Hematopoietic multipotent progenitor cell treated with erythropoietin and hydrocortisone succinate and interleukin-3 and kit ligand, for 6 days (in vitro differentiated cells): ENCODE measurements at places on chromosomes 5 and 9.

DNA sequence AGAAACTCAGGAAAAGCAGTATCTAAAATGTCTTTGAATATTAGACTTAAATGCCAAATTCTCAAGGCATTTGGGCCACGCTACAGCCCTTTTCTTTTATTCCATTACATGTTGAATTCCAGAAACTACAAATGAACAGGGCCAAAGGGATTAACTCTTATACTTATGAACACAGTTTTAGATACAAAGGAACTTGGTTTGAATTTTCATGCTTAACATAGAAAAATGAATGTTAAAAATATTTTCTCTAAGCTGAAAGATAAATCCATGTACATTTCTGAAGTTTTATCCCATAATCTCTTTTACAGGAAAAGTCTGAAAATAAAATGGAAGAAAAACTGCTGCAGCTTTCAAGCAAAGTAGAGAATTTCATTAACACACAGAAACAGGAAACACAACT, 56.8 kb downstream of the FAM81B start:
- no peak for DNase-seq

- no peak for DNase-seq
Measured at GRCh38 chr5:79149433-79149832, 37.8 kb downstream of the BHMT start.

GRCh38 chr9:90546200-90546599, 96.4 kb downstream of the DIRAS2 start:
- no peak for DNase-seq

- no peak for DNase-seq
Measured at GRCh38 chr9:16344343-16344742, 526.1 kb downstream of the BNC2 start.

DNA sequence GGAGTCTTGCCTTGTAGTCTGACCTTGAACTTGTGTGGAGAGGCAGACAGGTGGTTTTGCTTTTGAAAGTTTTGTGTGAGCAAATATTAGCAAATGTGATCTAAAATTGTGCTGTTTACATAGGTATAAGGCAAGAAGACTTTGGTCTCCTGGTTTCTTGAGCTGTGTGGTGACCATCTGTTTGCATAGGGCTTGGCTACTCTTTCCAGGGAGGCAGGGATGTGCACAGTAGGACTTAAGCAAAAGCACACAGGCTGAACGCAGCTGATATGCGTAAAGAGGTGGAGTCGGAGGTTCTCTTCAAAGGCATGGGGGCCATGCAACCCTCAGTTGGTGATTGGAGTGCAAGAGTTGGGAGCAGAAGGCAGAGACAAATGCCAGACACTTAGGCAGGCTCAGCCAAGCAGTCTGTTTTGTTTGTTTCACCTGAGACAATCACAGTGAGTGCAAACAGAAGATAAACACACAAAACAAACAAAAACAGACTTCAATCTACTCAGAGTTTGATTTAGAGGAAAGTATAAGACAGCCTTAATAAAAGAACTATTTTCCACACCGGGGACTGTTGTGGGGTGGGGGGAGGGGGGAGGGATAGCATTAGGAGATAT, 744.2 kb downstream of the MTRR start:
- no peak for DNase-seq

GRCh38 chr5:143685246-143685815, 126.6 kb upstream of the HMHB1 start:
- no peak for DNase-seq

DNA sequence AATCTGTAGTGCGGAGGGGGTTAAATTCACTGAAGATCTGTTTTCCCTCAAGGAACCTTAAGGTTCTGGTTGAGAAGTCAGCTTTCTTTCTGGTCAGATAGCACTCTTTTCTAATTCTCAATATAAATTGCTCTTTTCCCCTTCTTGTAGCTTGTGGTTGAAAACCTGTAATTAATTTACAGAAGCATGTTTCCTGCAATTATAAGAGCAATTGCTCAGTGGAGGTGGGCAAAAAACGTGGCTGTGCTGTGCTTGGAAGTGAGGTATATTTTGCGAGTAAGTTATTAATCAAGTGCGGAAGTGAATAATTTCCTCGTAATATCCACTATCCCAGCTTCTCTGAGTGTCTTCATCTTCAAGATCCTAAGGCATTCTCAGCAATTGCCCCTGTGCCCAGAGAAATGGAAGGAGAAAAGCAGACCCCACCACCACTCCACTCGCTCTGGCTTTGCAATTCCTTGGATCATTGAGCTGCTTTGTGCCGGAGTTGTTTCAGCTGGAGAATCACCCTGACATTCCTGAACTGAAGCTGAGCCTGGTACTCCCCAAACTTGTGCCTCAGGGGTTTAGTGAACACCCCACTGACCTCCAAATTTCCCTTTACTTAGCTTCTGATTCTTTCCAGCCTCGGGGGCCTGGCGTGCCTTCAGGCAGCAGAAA, 140.6 kb downstream of the LRRC70 start:
- DNase-seq: no peak

- DNase-seq: peak; percentile 92
Measured at GRCh38 chr9:96073531-96074480, 198.3 kb downstream of the ERCC6L2 start.

- peak; percentile 59 for DNase-seq
Measured at GRCh38 chr5:76874088-76874581, 24.3 kb downstream of the S100Z start.

DNA sequence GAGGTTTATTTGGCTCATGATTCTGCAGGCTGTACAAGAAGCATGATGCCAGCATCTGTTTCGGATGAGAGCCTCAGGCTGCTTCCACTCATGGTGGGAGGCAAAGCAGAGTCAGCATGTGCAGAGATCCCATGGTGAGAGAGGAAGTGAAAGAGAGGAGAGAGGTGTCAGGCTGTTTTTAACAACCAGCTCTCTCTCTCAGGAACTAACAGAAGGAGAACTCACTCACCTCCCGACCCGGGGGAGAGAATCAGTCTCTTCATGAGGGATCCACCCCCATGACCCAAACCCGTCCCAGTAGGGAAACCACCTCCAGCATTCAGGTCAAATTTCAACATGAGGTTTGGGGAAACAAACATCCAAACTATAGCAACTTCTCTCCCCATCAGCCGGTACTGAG, 187.7 kb downstream of the ENC1 start:
- no peak for DNase-seq

- no peak for DNase-seq
Measured at GRCh38 chr5:3217114-3217513, 378.5 kb upstream of the IRX1 start.

DNA sequence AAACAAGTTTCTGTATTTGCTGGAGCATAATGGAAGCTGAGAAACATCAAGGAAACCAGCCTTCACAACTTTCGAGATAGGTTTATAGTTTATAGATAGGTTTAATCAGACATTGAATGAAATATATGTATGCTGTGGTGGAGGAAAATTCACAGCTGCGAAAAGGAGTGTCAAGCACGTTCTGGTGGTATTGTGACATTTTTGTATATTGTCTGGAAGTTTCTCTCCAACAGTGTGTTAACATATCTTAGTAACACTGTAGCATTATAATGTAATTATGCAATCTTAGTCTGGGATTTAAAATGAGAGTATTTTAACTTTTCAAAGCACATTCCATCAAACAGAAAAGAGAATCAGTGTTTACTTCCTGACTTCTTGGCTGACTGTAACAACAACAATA, 50.0 kb downstream of the FCHO2 start:
- no peak for DNase-seq

DNA sequence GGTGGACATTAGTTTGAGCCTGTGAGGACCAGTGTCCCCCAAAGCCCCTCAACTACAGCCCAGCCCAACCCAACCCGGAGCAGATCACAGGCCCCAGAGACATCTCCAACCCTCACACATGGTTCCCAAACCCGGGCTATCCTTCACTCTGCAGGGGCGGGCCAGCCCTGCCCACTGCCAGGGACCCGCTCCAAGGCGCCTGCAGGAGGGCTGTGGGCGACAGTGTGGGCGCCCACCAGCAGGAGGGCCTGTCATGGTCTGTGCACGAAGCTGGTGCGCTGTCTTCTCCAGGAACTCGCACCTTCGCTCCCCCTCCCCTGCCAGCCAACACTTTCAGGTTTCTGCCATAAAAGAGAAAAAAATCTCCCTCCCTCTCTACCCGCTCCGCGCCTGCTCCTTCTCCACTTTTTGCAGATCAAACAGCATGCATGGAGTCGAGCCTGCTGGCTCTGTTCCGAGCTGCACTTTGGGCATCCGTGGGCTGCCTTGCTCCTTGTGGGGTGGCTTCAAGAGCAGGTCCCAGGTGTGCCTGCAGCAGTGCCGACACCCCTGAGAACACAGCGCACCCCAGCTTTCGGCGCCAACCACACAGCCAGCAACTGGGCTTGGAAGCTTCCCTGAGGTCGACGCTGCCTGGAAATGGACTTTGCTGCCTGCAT, 133.7 kb upstream of the PPP1R26 start:
- DNase-seq: no peak

- no peak for DNase-seq
Measured at GRCh38 chr5:145295236-145295835, 539.8 kb downstream of the PRELID2 start.

- peak; percentile 51 for DNase-seq
Measured at GRCh38 chr5:10600626-10601245, 36.9 kb downstream of the ANKRD33B start.

- no peak for DNase-seq
Measured at GRCh38 chr5:22051881-22052280, 801.3 kb downstream of the CDH12 start.

GRCh38 chr5:102595332-102595731, 96.5 kb upstream of the SLCO6A1 start:
- no peak for DNase-seq
